Hematopoietic multipotent progenitor cell treated with erythropoietin and hydrocortisone succinate and interleukin-3 and kit ligand, for 8 days (in vitro differentiated cells): ENCODE measurements at places on chromosomes 3 and 15.

- DNase-seq, result no peak
These were observed 1.1 kb downstream of the SLCO2A1 start for GRCh38 chr3:134028486-134029255.

DNA sequence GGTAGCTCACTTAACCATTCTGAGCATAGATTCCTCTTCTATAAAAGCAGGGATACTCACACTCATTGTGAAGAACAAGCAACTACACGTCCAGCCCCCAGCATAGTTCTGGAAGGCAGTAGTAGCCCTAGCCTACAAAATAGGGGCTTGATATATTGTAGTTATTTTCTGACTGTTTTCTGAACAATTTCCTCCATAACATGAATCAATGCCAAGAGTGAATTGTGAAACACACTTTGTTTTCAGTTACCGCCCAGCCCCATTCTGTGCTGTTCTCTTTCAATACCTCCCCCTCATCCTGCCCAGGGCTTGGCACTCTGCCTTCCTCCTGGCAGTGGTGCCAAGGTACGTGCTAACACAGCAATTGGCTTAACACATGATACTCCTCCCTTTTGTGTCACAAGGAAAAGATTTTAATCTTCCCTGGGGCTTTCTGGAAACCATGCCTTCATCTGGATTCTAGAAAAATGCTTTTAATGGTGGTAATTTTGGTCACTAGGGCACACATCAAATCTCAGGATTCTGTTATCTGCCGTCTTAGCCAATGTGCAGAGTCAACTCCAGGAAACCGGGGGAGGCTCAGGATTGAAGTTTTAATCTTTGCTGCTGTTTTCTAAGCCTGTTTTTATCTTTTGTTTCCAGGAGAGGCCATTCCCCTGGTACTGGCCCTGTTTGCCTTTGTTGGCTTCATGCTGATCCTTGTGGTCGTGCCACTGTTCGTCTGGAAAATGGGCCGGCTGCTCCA, 37.2 kb downstream of the IL20RB start:
- peak; percentile 66 for DNase-seq

- DNase-seq, result peak; percentile 8
These were observed 30.6 kb downstream of the SLC28A1 start for GRCh38 chr15:84914909-84915605.

DNA sequence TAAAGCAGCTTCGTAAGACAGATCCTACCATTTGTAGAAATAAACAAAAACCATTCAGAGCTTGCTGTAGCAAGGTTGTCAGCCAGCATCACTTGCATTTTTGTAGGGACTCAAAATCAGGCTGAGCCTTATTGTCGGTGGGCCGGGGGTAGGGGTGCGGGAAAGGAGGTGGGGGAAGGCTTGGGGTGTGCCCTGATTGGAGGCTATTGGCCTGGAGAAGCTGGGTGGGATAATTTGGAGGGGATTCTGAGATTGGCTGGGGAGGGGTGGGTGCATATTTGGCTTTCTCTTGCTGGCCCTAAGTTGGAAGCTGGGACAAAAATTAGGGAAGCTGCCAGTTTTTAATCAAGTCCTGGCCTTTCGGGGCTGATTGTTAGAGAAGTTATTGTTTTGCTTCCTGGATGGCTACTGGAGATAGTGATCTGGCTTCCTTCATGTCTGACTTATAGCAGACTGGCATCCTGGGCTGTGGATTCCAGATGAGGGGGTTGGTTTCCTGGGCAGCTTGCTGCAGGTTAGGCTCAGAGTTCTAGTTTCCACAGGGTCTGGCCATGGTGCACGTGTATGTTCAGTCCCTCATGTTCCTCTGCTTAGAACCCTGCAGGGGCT, 22.8 kb downstream of the STOML1 start:
- DNase-seq, result no peak

GRCh38 chr3:64708456-64708855, 20.7 kb upstream of the ADAMTS9 start:
- no peak for DNase-seq

DNA sequence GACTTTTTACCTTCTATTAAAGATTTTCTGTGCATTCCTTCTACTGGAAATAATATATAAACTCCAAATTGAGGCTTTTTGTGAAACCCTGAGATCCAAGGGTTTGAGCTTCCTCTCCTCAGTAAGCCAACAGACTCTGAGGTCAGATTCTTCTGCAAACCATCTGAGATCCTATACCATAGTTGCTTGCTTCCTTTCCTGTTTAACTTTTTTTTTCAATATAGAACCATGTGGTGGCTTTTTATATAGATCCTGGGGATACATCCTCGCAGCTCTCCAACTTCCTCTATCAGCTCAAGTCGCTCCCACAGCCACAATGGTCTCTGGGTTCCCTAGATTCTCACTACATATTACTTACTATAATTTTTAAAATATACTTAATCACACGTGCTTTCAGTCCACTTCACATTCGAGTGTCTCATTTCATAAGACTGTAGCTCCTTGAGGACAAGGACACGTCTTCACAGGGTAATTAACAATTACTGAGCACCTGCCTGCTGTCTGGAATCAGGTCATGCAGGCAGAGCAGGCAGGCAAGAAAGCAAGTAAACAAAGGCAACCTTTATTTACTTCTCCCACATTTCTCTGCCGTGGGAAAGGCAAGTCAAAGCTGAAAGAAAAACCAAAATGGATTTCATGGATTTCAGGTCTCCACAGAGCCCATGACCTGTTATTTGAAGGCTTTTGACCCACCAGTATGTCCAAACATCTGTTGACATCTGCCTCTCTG, 941.5 kb downstream of the FHIT start:
- DNase-seq, result no peak

GRCh38 chr15:77446840-77447390, 26.2 kb downstream of the HMG20A start:
- no peak for DNase-seq

DNA sequence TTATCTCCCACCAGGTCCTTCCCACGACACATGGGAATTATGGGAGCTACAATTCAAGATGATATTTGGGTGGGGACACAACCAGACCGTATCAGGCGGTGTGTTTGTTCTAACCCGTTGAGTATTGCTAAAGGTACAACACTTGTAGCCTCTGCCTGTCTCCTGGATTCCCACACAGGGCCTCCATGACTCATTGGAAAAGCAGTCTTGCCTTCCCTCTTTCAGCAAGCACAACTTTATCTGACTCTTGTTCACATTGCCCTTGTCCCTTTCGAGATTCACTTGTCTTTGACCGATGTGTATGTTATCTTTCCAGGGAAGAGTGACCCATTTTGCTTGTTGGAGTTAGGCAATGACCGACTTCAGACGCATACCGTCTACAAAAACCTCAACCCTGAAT, 152.3 kb downstream of the MCTP2 start:
- no peak for DNase-seq

DNA sequence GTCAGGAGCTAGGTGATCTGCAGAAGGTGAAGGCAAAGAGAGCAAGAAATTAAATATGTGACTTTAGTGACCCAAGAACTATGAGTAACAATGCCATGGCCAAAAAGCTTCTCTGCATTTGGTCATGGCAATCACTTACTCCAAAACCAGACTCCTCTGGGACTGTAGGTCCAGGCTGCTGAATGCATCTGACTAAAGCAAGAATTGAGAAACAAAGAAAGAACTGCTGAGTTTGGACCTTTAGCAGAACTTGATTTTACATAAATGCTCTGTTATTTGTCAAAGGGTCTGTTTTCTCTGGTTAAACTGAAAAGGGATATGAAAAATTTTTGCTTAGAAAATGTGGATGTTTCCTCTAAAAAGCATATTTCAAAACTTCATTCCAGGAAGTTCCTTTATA, 1102.2 kb downstream of the IGSF11 start:
- no peak for DNase-seq

- peak; percentile 58 for DNase-seq
These were observed 63.0 kb downstream of the VPS8 start for GRCh38 chr3:184874709-184875644.

DNA sequence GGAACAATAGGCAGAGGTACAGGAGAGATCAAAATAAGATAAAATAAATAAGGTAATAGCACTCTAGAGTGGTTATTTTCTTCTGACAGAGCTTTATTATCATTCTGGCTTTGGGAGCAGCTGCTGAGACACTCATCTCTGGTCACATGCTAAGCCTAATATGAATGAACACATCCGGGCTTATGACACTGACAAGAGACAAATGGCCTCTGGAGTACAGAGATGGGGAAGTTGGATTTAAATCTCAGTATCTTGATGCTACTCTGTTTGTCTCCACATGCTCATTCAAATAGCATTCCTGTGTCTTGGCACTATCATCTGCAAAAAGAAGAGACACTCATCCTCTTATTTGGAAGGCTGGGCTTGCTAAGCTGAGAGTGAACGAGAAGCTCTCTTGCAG, 55.6 kb downstream of the TMEM45A start:
- no peak for DNase-seq

DNA sequence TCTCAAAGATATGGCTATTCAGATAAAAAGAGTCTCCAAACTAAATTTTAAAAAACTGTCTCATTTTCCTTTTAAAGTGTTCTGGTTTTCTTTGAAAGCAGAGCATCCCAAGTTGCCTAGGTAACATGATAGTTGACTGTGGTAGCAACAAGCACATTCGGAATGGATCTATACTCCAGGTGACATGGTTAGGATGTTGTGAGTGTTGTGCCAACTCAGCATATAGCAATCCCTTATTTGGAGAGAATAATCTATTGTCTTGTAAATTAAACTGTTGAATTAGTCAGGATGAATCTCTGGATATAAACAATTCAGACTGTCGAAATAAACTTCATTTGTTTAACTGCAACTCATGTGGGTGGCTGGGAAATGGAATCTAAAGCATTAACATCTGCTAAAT, 418.6 kb downstream of the TUSC7 start:
- no peak for DNase-seq

DNA sequence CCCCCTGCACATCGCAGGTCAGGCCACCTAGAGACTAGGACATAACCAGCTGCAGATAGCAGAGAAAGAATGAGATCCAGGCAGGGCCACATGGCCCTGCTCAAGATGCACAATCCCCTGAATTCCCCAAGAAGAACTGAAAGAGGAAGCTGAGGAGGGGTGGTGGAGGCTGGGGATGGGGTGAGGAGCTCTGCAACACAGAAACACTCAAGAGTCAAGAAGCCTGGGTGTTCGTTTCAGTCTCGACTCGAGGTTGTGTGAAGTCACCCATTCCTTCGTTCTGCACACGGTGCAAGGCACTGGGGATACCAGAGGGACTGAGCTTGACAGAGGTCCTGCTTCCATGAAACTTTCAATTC, 62.0 kb downstream of the TLE3 start:
- DNase-seq, result no peak

DNA sequence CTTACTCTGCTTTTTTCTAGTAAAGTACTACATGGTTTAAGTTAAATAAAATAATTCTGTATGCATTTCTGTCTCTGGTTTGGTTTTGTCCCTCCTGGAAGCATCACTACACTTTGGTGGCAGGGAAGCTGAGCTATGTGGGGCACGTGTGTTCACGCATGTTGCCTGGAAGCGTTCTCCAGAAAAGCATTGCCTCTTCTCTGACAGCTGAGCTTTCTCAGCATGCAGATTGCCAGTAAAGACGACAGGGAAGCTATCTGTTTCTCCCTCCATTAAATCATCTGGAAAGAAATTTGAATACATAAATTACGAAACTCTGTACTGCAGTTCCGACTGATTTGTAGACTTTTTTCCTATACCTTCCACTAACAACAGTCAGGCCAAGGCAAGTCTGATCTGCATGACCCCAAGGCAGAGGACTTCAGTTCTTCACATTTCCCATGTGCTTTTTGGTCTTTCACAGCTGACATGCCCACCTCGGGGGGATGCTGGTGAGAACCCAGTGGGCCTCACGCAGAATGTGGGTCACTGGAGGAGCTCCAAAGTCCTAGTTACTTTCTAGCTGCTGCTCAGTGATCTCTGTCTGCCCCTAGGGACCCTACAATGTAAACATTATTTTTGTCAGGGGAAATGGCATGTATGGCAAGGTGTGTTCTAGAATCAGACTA, 43.0 kb downstream of the PGPEP1L start:
- no peak for DNase-seq

- DNase-seq, result peak; percentile 31
These were observed 63.1 kb upstream of the UBE3A start for GRCh38 chr15:25501828-25502446.

- no peak for DNase-seq
These were observed 18.3 kb upstream of the CYP11A1 start for GRCh38 chr15:74385733-74386132.

DNA sequence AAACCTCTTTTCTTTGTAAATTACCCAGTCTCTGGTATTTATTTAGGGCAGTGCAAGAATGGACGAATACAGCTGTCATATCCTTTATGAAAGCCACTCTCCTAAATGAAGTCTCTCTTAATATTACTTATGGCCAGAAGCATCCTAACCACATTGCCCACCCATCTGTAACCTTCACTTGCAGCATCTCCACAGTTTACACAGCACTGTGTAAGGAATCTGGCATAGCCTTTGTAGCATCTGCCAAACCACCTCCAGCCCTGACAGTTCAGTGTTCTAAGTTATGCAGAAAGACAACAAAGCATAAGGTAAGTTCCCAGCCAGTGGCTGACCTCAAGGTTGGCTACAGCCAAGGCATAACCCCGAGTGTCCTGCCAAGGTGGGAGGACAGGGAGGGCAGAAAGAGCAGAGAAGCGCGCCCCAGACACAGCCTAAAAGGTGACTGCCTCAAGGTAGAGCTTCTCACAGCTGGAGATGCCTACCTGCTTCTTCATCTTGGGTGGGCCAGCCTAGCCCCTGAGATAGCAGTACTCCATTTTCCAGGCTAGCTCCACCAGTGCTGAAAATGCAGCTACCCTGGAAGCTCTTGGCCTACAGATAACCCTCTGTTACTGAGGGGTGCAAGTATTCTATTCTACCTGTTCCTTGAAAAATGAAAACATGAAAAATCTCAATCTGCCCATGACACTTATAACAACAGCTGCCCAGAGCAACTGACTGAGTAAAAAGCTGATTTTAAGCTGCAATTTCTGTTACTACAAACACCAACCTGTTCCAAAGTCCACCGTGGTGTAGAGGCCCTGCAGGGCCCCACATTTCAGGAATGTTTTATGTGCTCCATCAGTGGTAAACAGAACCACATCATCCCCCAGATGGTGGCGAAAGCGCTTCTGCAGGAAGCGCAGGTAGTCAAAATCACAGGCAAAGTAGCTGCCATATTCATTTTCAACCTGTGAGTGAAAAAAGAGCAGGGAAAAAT, 39.3 kb downstream of the GLB1 start:
- no peak for DNase-seq

DNA sequence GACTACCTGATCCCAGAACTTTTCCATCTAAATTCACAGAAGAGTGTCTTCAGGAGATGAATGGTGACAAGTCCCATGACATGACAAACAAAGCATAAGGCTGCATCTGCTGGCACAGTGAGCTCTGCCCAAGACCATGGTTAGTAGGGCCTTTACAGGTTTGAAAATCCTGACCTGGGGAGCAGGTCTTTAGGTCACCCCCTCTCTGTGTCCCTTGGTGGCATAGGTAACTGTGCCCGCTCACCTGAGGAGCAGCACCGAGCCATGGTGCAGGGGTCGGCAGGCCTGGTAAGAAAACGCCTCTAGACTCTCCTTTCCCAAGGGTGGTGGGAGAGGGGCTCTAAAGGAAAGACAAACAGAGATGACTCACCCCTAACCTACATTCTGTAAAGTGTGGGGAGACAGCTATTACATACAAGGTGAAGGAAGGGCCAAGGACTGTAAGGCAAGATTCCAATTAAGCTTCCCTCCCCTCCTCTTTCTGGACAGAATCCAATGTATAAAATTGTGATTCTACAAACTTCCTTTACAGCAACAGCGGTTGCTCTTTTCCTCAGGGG, 74.0 kb downstream of the SATB1 start:
- DNase-seq, result no peak
